GM12865 (cell line): ENCODE measurements at places on chromosomes 13 and 19.

DNA sequence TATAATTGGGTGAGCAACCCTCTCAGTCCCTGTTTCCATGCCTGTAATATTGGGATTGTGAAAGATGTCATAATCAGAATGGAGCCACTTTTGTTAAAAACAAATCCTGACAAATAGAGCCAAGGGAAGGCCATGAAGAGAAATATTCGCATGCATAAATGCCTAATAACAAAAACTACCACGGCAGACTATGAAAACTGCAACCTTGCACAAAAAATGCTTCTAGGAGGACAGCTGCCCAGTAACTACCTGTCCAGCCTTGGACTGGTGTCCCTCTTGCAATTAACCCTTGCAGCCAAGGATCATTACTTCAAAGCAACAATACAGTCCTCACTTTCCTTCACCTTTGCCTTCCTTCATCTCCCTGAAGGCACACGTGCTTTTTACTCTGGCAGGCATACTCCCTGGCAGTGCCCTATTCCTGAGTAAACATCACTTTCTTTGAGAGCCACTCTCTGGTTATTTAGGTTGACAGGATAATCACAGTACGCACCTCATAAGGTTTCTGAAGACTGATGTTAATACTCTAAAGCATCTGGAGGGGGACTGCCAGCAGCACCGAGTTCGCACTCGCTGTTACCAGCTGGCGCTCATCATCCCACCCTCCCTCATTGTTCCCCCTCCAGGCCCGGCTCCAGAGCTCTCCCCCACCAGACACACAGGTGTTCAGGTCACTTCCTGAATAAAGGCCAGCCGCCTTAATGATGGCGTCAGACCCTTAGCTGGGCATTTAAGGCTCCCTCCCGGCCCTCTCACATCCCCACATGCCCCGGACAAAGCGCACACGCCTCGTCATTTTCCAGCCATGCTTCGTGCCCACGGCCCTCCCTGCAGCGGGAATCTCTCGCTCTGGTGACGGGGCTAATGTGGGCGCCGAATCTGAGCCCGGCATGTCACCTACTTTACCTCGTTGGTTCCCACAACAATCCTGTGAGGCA, 57.3 kb downstream of the CDADC1 start:
- no peak for DNase-seq

- DNase-seq, result peak; percentile 58
These were observed 21.0 kb downstream of the ZNF114 start for GRCh38 chr19:48290771-48291488.

DNA sequence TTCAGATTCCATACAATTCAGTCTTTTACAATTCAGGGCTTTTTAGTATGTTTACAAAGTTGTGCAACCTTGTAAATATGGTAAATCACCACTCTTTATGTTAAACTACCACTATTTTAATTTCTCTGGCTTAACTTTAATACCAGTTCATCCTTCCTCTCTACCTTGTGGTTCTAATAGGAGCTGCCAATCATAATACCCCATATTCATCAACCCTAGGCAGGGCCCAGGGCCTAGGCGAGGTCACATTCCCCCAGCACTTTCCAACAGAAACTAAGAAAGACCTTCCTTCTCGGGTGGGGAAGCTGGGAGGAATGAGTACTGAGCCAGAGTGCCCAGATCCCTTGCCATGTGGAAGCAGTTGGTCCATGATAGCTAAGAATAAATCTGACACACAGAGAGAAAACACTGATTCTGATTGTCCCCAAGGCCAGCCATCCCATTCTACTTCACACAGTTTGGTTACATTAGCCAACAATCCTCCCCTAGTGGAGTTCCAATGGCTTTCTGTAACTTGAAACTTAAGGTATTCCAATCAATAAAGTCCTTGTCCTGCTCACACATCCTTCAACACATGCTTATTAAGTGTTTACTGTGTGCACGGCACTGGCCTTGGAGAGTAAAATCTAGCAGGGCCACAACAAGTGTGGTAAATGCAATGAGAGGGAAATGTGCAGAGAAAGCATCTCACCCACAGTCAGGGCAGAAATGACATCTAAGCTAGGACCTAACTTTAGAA, 76.8 kb downstream of the NUFIP1 start:
- DNase-seq, result no peak

DNA sequence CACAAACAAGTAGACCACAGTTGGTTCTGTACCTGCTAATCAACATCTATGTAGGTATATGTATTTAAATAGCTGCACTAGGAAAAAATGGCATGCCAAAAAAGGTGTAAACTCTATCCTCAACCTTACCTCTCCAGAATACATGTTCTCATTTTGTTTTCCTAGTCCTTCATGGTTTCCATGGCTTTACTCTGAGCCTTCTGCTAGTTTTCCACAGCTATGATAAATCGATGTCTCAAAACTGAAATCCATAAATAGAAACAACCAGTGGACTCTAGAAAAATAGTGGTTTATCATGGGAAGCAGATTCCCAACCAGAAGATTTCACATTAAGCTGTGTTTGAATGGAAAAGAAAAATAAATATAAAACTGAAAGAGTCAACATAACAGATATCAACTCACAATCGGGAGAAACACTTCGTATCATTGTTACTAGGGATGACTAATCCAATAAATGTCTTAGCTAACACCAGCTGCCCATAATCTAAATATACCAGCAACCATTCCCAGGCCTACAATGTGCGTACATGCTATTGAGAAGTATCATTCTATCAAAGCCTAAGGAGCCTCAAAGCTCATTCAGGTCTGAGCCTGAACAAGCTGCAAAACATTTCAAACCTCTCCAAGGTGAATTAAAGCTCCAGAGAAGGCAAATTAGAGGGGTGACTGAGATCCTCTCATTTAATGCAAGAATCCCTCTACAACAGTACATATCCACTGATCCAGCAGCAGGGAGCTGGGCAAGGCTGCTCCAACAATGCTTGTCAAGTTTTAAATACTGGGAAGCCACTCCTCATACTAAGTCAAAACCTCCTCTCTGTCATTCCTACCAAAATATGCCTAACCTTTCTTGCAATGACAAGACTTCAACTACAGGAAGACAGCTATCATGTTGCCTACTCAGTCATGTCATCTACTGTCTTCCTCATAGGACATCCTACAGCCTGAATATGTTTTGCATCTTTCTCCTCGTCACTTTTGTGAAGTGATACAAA, 90.2 kb downstream of the KCTD12 start:
- DNase-seq, result no peak

GRCh38 chr13:112522578-112522977, 65.4 kb downstream of the TUBGCP3 start:
- DNase-seq, result no peak

GRCh38 chr19:5138606-5139582, 170.0 kb downstream of the KDM4B start:
- DNase-seq, result peak; percentile 90

DNA sequence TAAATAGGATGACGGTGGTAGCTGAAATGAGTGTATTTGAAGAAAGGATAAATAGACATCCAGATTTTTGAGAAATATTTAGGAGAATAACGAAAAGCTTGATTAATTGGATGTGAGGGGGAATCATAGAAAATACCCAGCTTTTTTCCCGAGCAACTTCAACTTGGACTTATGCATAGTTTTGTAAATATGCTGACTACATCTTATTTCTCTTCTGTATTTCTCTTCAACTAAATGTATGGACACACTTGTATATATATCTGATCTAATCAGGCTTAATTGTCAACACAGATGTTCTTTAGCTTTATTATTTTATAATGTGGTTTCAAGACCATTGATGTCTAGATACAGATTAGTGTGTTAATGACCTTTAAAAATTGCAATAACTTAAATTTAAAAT, 685.0 kb downstream of the SLITRK1 start:
- DNase-seq, result no peak

GRCh38 chr13:110531671-110532083, 29.8 kb downstream of the RAB20 start:
- DNase-seq, result no peak
